Liver (tissue), 10 donors: ENCODE measurements at places on chromosomes 7 and 10. TPM values are rescaled to one million over a fixed set of nuclear protein-coding genes. Genes with fewer than 3 reads are reported as not detected.

Gene CNPY1
- total RNA-seq, result not detected

GRCh38 chr7:138785587-138786437, 12.0 kb upstream of the TMEM213 start:
- no peak overlapping the region for H3K27ac ChIP-seq
- no peaks in the 10 kb centered on the region for H3K4me1 ChIP-seq
- H3K27me3 ChIP-seq, result no peaks in the 10 kb centered on the region
- DNase-seq, result no peak

GRCh38 chr10:130212746-130213145, 76.6 kb downstream of the GLRX3 start:
- H3K4me1 ChIP-seq, result no peaks in the 10 kb centered on the region
- H3K27ac ChIP-seq, result no peak overlapping the region
- H3K27me3 ChIP-seq, result no peaks in the 10 kb centered on the region

Gene TAS2R4
- 0.42 TPM for total RNA-seq

- H3K4me3 ChIP-seq, result no peak overlapping the region
- no peak overlapping the region for H3K27ac ChIP-seq
- DNase-seq, result no peak
- H3K27me3 ChIP-seq, result no peaks in the 10 kb centered on the region
- H3K4me1 ChIP-seq, result no peaks in the 10 kb centered on the region
Observed at GRCh38 chr10:60525716-60526585, 136.3 kb upstream of the ANK3 start.

- H3K27me3 ChIP-seq, result no peaks in the 10 kb centered on the region
- H3K36me3 ChIP-seq, result no peaks in the 10 kb centered on the region
- no peaks in the 10 kb centered on the region for H3K4me1 ChIP-seq
- H3K27ac ChIP-seq, result no peak overlapping the region
Observed at GRCh38 chr7:145183069-145183468, 347.2 kb upstream of the TPK1 start.

DNA sequence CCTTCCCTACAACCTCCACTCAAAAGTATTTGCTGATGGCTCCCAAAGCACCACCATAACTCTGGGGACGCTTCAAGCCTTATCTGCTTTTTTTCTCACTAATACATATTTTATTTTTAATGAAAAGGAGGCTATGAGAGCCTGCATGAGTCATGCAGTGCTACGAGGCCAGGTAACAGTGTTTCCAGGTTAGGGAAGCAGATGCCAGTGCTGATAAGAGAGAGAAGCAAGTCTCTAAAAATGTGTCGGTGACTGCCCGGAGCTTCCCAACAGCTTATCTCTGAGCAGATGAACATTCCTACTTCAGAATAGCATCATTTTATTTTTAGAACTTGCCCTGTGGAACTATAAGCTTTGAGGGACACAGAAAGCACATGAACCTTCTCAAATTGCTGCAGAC, 931.5 kb downstream of the CCSER2 start:
- no peaks in the 10 kb centered on the region for H3K4me1 ChIP-seq
- no peaks in the 10 kb centered on the region for H3K27me3 ChIP-seq
- no peak overlapping the region for H3K4me3 ChIP-seq

Gene ANKRD2
- total RNA-seq, result not detected
